ENCODE measurements at places on chromosomes 6 and 20. TPM values are rescaled to one million over a fixed set of nuclear protein-coding genes. Genes with fewer than 3 reads are reported as not detected.
A peak's percentile ranks its signal among the peaks of the same experiment; 100 is the strongest.

DNA sequence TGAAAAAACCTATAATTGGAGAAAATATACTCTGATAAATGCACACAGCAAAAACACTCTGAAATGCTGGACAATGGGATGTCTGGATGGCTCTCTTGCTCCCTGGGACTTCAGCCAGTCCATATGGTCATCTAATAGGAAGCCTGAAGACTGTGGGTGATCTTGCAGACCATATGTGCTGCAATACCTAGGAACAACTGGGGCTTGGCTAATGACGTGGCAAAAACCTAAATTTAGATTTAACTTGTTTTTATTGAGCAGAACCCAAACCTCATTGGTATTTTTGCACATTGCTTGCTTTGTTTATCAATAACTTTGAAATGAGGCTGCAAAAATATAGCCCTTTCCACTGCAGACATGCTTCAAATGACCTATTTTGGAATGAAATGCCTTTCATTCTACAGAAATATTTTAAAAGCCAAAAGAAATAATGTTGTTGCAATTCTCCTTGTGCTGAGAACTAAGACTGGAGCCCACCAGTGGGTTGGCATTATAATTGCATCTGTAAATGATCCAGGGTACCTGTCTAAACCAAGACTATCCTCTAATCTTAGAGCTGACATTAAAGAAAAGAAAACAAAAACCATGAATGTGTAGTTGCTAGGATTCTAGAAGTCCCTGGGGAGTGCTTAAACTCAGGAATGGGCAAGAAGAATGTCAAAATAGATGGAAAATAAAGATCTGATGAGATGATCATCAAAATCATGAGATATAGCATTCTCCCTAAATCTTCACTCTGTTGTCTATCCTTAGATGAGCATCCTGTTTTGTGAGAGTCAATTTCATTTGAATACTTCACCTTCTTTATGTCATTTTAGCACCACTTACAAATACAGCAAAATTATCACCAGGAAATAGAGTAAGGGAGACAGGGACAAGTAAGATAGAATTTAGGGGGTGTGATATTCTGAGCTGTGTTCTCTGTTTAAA, 152.1 kb upstream of the RIMS1 start:
- H3K27ac ChIP-seq, result no peak overlapping the region
- DNase-seq, result no peak
- no peaks in the 10 kb centered on the region for H3K4me1 ChIP-seq
- no peaks in the 10 kb centered on the region for H3K36me3 ChIP-seq

BNIP5 gene
- polyA plus RNA-seq, result not detected

DNA sequence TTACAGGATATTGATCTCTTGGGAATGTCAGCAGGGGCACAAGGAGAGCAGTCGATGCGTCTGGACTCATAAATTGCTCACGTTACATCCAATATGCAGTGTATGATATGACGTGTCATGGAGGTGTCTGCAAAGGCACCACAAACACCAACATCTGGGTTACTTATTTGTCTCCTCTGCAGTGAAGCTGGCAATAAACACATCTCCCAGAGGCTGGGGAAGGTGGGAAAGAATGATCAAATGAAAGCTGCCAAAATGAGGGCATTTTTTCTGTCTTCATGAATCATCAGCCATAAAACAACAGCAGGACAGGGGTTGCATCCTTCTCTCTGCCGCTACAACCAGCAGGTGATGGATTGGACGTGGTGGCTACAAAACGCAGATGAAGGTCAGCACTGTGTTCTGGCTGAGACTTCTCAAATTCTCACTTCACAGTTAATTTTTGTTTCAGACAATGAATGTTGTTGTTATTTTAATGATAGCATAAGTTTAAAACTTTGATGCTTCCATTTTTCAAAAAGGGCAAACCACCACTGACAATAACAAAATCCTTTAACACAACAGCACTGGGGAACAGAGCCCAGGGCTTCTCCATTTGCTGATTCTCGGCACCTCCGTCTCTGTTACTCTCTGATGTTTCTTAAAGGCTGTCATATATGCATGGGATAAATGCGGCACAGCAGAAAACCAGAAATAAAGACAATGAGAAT, 47.5 kb downstream of the ERMARD start:
- H3K27ac ChIP-seq, result no peak overlapping the region
- DNase-seq, result no peak
- H3K36me3 ChIP-seq, result no peaks in the 10 kb centered on the region
- H3K27me3 ChIP-seq, result no peaks in the 10 kb centered on the region
- no peaks in the 10 kb centered on the region for H3K4me1 ChIP-seq

SPATA25 gene
- polyA plus RNA-seq, result 0.50 TPM

DNA sequence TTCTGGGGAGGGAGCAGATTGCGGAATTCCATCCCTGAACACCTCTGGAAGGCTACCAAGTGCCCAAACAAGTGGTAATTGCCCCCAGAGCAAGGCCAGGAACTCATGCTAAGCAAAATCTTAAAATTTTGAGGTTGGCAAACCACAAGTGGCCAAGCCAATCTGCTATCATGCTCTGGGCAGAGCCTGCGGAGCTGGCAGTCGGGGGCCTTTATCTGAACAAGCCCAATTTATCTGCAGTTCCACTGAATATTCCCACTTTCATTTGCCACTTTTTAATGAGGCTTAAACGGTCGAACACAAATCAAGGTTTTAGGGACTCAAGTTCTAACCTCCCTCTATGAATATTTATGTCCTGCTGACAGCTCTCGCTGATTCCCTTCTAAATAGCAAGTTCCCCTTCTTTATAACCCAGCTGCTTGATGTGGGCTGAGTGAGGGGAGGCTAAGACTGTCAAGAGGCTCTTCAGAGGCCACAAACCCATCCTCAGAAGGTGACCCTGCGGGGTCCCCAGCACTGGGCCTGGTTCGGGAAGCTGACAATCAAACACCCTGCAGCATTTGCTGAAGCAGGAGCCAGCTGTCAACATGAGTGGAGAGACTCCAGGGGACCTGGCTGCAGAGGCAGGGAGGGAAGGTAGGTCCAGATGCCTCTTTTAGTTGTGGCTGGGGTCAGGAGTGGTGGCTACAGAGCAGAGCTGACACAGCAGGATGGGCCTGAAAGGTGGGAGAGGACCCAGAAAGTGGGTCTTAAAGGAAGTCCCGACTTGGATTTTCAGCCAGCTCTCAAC, 11.9 kb downstream of the CCDC167 start:
- H3K27me3 ChIP-seq, result no peaks in the 10 kb centered on the region
- no peak overlapping the region for H3K27ac ChIP-seq
- no peak overlapping the region for H3K4me3 ChIP-seq
- peaks cover 14% of the 10 kb centered on the region for H3K4me1 ChIP-seq
- H3K36me3 ChIP-seq, result no peaks in the 10 kb centered on the region
- DNase-seq, result no peak

DNA sequence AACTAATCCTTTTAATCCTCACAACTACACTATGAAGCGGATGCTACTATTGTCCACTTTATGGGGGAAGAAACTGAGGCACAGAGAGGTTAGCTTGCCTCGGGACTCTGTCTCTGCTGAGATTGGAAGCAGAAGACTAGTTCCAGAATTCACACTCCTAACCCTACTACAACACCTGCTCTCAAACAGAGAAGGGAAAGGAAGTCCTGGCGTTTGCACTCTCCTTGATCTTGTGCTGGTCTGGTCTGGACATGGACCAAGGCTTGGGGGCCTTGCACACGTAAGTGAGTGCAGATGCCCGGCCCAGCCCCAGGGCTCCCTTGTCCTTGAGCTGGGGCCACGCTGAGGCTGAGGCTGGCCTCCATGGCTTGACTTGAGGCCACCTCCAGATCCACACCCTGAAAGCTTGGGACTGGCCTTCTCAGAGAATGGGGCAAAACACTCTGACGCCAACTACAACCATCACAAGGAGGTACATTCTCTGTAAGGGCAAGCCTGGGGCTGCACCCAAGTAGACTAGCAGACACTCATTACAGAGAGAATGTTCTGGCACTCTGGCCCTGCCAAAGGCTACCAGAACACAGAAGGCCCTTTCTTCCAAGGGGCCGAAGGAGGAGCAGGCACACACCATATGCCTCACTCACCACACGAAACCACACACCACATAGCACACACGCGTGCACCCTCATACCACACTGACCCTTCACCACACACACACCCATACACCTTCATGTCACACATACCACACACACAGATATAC, 33.3 kb upstream of the EZR start:
- no peak for DNase-seq
- no peaks in the 10 kb centered on the region for H3K27me3 ChIP-seq
- peak overlapping the region; percentile 9 for H3K4me3 ChIP-seq
- peaks cover 40% of the 10 kb centered on the region for H3K4me1 ChIP-seq

SLC12A5 gene
- 8.4 TPM for polyA plus RNA-seq

GRCh38 chr6:69937402-69938136, 71.2 kb downstream of the COL19A1 start:
- H3K27ac ChIP-seq, result no peak overlapping the region
- no peaks in the 10 kb centered on the region for H3K4me1 ChIP-seq
- no peaks in the 10 kb centered on the region for H3K36me3 ChIP-seq
- H3K27me3 ChIP-seq, result no peaks in the 10 kb centered on the region
- no peak for DNase-seq
- H3K4me3 ChIP-seq, result no peak overlapping the region

DNA sequence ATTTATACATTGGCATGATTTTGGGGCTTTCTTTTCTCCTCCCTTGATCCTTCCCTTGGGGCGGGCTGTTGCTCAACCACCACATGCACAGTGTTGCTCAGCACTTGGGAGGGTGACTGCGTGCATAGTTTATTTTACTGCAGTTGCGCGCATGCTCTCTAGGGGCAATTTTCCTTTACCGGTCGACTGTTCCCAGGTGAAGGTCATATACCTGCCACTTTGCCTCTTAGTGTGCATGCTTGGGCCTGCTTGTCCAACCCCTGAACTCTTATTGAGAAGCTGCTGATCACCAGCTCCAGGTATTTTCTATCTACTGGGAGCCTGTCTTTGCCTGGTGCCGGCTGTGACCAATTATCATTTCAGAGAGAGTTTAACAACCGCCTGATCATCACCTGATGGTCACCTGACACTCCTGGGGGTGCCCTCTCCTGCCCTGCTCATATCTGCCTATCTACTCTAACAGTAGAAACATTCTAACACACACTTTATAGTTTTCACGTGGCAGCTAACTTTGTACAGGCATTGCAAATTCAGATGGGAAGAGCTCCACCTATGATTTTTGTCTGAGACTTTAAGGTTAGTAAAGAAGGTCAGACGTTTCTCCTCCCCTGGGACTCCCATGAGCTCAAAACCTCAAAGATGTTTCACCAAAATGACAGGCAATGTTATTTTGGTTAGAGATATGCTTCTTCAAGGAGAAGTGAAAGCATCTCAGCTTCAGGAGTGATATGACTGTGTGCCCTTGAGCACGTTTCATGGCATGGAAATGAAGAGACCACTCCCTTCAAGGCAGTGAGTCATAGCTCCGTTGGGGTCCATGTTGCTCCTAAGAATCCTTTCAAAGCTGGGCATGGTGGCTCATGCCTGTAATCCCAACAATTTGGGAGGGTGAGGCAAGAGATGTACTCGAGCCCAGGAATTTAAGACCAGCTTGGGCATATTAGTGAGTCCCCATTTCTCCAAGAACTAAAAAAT, 227.5 kb upstream of the MYLIP start:
- peaks cover 42% of the 10 kb centered on the region for H3K4me1 ChIP-seq
- no peak overlapping the region for H3K27ac ChIP-seq
- H3K4me3 ChIP-seq, result no peak overlapping the region

HSD17B8 gene
- 5.6 TPM for polyA plus RNA-seq

RNF217 gene
- 1.5 TPM for polyA plus RNA-seq

GRCh38 chr20:42093542-42094440, 475.6 kb upstream of the CHD6 start:
- H3K4me1 ChIP-seq, result no peaks in the 10 kb centered on the region
- no peaks in the 10 kb centered on the region for H3K27me3 ChIP-seq
- H3K27ac ChIP-seq, result no peak overlapping the region
- H3K4me3 ChIP-seq, result no peak overlapping the region
- peaks cover 4% of the 10 kb centered on the region for H3K36me3 ChIP-seq
- DNase-seq, result no peak

BHLHE23 gene
- 0.52 TPM for polyA plus RNA-seq

PIGT gene
- polyA plus RNA-seq, result 48.4 TPM

COX4I2 gene
- polyA plus RNA-seq, result 1.1 TPM

GRCh38 chr20:58017231-58017969, 211.1 kb downstream of the ANKRD60 start:
- H3K36me3 ChIP-seq, result no peaks in the 10 kb centered on the region
- no peak overlapping the region for H3K27ac ChIP-seq
- DNase-seq, result no peak
- H3K4me3 ChIP-seq, result no peak overlapping the region

OR12D2 gene
- not detected for polyA plus RNA-seq

DNA sequence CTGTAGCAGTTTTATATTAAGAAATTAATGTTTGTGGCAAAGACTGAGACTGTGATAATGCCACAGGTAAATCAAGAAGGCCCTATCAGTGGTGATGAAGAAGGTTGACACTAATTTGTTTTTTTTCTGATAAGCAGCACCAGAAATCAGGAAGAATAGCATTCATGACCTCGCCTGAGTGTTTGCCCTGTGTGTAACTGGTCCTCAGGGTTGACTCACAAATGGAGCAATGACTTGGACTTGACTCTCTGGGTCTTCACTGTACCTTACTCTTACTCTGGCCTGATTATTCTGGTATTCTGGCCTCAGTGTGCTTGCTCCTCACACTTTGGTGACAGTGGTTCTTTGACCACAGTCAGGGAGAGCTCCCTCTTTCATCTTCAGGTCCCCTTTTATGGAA, 243.9 kb downstream of the HAO1 start:
- H3K4me1 ChIP-seq, result no peaks in the 10 kb centered on the region
- no peak overlapping the region for H3K4me3 ChIP-seq
- no peaks in the 10 kb centered on the region for H3K36me3 ChIP-seq
- DNase-seq, result no peak

- no peaks in the 10 kb centered on the region for H3K27me3 ChIP-seq
- no peak overlapping the region for H3K27ac ChIP-seq
- H3K4me1 ChIP-seq, result no peaks in the 10 kb centered on the region
- DNase-seq, result peak; percentile 18
- no peak overlapping the region for H3K4me3 ChIP-seq
- H3K36me3 ChIP-seq, result no peaks in the 10 kb centered on the region
Observed at GRCh38 chr6:70998148-70998547, 41.3 kb upstream of the B3GAT2 start.

DNA sequence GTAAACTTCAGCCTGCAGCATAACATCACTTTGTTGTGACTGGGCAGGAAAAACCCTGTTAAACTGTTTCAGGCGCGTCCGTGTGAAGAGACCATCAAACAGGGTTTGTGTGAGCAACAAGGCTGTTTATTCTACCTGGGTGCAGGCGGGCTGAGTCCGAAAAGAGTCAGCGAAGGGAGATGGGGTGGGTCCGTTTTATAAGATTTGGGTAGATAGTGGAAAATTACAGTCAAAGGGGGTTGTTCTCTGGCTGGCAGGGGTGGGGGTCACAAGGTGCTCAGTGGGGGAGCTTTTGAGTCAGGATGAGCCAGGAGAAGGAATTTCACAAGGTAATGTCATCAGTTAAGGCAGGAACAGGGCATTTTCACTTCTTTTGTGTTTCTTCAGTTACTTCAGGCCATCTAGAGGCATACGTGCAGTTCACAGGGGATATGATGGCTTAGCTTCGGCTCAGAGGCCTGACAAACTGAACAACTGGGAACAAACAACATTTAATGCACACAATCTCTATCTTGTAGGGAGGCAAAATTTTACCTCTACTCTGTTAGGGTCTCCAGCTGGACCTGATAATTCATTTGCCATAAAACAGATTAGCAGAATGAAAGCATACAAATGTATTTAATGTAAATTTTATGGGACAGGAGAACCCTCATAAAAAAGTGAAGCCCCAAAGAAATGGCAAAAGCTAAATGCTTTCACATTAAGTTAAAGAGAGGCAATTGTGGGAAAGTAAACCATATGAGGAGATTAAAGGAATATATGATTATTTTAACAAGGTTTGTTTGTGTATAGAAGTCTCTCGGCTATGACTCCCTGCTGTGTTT, 58.3 kb upstream of the HFE start:
- H3K4me1 ChIP-seq, result peaks cover 33% of the 10 kb centered on the region
- no peaks in the 10 kb centered on the region for H3K27me3 ChIP-seq
- DNase-seq, result peak; percentile 61
- H3K4me3 ChIP-seq, result peak overlapping the region; percentile 80

Measured in GM23338 (cell line).